Cerebellar nuclear complex (tissue), 1 donor: ENCODE measurements at places on chromosomes 6 and 20.

DNA sequence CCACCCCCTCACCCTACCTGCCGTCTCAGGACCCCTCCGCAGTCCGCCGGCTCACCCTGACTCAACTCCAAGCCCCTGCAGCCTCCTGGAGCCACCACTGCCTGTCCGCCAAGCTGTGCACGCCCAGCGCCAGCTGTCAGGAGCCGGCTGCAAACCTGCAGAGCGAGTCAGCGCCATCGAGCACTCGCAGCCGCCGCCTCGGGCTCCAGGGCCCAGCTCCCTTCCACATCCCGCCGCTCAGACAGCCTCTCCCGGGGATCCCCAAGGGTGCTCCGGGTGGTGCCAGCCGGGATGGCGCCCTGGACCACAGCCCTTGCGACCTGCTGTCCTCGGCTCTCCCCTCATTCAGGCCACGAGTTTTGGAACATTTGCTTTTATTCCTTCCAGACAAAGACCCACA lies 4.3 kb downstream of the TNNC2 start:
- no peak for DNase-seq

- DNase-seq: no peak
Observed at GRCh38 chr20:50583442-50584150, 73.4 kb downstream of the PTPN1 start.

DNA sequence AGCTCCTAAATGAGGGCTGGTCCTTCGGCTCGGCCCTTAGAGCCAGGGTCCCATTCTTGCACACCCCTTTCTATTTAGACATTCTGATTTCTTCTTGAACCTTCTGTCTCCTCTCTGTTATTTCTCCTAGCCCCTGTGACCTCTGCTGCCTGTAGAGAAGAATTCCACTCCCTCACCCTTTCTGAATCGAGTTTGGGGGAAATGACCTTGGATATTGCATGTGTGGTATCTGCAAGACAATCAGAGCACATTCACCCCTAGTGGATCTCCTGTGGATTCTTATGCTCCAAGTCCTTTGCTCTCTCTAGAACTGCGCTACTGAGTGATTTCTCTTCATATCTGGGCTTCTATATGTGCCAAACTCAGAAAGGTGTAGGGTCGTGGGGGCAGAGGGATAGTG lies 55.0 kb downstream of the SLC35D3 start:
- no peak for DNase-seq

DNA sequence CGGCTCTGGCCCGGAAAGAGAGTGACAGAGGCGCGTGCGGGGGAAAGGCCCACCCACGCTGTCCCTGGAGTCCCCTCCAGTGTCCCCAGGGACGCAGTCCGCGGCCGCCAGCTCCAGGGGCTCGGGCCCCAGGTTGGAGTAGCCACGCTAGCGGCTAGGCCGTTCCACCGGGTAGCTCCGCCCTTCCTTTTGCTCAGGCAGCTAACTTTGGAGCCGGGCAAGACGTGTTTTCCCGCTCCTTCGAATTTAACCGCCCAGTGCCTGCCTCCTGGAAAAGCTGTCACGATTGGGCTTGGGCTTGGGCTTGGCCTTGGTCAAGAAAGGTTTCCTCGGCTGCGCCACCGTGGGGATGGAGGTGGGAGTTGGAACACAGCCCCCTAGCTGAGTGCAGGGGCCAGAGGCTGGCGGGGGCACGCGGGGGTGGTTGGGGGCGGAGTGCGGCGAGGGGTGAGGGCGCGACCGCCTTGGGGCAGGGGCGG lies 4.7 kb downstream of the LINC00237 start:
- no peak for DNase-seq

- no peak for DNase-seq
Observed at GRCh38 chr6:44630125-44631028, 242.9 kb downstream of the CDC5L start.

DNA sequence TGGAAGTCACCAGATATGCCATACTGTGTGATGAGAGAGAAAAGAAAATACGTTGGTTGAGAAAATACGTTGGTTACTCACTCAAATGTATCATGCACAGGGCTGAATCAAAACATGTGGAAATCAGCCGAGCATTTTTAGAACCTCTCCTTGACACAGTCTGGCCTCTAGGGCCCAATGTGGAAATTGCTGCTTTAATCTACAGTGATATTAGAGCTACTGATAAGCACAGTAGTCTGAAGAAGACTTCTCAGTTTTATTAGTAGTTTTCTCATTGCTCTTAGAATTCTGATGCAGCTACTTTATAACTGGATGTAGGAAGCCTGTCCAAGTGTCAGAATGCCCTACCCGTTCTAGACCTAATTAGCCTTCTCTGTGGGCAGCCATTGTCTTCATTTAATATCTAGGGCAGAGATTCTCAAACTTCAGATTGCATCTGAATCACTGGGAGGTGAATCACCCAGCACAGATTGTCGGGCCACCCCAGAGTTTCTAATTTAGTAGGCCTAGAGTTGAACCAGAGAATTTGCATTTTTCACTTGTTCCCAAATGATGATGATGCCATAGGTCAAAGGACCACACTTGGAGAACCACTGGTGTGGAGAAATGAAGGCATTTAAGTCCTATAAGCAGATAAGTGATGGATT lies 229.1 kb downstream of the PLCB1 start:
- no peak for DNase-seq

GRCh38 chr6:47380251-47380650 lies 70.5 kb upstream of the TNFRSF21 start:
- no peak for DNase-seq

- DNase-seq: no peak
Observed at GRCh38 chr6:157984686-157985225, 3.1 kb downstream of the SYNJ2 start.

DNA sequence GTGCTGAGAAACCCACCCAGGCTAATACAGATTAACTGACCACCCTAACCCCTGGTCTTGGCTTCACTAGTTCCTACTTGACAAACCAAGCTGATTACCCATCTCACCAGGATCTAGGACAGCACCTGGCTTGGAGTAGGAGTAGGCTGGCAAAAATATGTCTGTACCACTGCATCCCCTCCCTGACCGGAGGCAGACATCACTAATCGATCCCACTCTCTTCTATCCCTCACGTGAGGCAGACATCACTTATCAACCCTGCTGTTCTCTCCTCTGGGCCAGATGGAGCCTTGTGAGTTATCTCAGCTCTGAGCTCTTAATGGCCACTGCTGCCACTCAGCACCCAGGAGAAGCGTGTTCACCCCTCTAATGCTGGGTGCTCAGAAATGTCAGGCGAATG lies 324.3 kb downstream of the CDH4 start:
- no peak for DNase-seq

- no peak for DNase-seq
Observed at GRCh38 chr6:109690373-109690736, 647 bp downstream of the AK9 start.

- no peak for DNase-seq
Observed at GRCh38 chr20:41177636-41178035, 40.3 kb downstream of the PLCG1 start.

GRCh38 chr6:131129689-131130553 lies 5.3 kb upstream of the AKAP7 start:
- DNase-seq: no peak

GRCh38 chr20:58705208-58705926 lies 12.8 kb downstream of the NPEPL1 start:
- no peak for DNase-seq

DNA sequence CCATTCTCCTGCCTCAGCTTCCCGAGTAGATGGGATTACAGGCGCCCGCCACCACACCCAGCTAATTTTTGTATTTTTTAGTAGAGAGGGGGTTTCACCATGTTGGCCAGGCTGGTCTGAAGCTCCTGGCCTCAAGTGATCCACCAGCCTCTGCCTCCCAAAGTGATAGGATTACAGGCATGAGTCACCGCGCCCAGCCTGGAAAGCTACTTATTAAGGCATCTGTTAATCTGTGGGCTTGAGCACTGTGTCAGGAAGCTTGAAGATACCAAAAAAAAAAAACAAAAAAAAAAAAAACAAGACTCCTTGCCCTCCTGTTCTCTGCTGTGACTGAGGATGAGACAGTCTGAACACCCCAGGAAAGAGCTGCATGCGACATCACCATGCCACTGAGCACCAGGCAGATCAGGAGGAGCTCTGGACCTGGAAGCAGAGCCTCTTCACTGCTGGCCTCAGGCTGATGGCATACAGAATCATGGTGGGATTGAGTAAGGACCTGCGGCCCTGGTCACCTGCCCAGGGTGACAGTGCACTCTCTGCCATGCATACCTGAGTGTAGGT lies 166.5 kb upstream of the SNX9 start:
- DNase-seq: no peak

- DNase-seq: no peak
Observed at GRCh38 chr20:42274986-42275385, 656.8 kb upstream of the CHD6 start.

DNA sequence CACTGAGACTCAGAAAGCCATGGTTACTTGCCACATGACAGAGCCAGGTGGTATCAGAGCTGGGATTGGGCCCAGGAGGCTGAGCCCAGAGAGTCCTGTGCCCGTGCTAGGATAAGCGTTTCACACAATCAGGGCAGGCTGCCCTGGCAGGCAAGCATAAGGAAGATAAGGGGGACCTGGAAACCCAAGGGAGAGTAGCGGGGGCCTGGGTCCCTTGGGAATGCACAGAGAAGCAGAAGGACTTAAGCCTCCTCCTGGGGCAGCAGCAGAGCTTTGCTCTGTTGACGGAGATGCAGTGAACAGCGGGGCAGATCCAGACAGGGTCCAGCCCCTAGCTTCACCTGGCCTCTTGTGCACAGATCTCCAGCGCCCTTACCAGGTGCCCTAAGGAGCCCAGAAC lies 8.7 kb downstream of the TRIB3 start:
- DNase-seq: no peak

GRCh38 chr6:140079328-140079727 lies 704.9 kb upstream of the CITED2 start:
- DNase-seq: no peak

GRCh38 chr6:41655646-41656001 lies 17.4 kb downstream of the MDFI start:
- no peak for DNase-seq

- DNase-seq: no peak
Observed at GRCh38 chr6:10312445-10312844, 102.4 kb downstream of the TFAP2A start.

DNA sequence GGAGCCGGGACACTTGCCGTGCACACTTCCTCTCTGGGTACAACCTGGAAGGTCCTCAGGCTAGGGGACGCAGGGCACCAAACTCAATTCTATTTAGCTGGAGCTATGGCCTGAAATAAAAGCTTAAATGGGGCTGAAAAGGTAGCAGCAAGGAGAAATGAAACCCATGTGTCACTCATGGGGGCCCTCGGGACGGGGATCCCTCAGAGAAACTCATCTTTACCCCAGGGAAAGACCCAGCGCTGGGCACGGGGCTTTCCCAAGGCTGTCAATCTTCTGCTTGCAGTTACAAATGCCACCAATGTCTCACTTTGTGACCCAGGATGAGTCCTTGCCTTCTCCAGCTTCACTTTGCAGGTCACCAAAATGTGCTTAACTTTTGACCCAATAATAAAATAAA lies 16.5 kb downstream of the SNAI1 start:
- DNase-seq: no peak

DNA sequence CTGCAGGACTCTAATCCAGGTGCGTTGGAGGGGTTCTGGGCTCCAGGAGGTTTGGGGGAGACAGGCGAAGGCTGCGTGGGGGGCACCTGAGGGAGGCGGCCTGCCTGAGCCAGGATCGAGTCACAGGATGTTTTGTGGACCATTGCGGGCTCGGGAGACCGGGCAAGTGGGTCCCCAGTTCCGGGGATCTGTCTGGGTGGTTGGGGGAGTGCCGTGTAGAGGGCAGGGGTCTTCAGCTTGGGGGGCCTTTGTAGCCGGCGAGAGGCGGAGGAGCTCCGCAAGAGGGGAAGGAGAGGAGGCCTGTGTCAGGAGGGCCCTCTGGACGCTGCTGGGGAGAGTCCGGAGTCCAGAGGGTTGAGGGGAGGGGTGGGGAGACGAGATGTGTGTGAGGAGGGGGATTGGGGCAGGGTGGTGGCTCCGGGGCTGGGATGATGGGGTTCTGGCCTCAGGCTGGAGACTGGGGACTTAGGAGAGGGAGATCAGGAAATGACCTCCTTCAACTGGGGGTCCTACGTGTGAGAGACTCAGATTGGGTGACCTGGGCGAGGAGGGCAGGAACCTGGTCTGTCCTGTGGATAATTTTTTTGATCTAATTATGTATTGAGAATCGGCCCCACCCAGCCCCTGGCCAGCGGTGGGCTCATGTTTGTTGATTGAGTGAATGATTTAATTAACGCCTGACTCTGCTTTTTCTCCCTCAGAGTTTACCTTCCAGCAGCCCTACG lies 505 bp downstream of the SNAI1 start:
- DNase-seq: no peak

GRCh38 chr6:126919947-126920346 lies 198.5 kb upstream of the RSPO3 start:
- DNase-seq: no peak

GRCh38 chr20:51127713-51128112 lies 104.8 kb upstream of the KCNG1 start:
- DNase-seq: no peak

- DNase-seq: no peak
Observed at GRCh38 chr6:26175428-26176181, 88.4 kb downstream of the HFE start.

DNA sequence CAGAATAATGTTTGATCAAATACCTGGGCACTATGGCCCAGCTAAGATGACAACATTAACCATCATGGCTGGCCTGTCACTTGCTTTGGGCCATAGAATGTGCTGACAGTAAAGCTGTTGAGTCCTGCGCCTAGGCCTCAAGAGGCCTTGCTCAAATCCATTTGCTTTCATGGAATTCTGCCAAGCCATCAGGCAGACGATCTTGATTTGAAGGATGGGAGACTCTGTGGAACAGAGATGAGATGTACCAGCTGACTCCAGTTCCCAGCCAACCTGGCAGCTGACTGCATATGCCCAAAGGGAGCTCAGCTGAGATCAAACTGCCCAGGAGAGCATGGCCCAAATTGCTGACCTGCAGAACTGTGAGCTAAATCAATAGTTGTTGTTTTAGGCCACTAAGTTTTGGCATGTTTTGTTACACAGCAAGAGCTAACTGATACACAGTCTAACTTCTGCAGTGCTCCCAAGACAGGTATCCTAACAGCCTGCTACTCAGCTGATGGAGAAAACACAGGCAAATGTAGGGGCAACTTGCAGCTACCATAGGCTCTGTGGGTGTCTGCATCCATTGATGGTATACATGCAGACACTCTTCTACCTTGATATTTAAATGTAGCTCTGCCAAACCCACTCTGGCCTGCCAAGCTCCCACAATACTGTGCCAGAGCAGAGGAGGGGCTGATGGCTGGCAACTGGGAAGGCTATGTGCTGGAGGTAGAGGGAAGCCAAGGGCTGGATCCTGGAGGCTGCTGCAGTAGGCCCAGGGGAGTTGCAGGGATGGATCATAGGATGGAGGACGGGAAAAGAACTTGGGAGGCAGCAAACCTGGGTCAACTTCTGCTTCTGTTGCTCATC lies 55.2 kb upstream of the RNF24 start:
- DNase-seq: no peak

DNA sequence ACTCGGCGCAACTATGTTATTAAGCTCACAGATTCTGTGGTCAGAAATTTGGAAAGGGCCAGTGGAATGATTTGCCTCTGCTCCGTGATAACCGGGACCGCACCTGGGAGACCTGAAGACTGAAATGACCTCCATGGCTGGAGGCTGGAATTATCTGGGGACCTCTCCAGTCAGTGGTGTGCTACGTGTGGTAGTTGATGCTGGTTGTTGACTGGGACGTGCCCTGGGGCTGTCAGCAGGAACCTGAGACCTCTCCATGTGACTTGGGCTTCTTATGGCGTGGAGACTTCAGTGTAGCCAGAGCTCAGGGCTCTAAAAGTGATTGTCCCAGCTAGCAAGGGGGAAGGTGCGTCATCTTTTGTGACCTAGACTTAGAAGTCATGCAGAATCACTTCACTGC lies 50.3 kb downstream of the CHMP4B start:
- no peak for DNase-seq
